ENCODE measurements at places on chromosomes 3 and 15.

DNA sequence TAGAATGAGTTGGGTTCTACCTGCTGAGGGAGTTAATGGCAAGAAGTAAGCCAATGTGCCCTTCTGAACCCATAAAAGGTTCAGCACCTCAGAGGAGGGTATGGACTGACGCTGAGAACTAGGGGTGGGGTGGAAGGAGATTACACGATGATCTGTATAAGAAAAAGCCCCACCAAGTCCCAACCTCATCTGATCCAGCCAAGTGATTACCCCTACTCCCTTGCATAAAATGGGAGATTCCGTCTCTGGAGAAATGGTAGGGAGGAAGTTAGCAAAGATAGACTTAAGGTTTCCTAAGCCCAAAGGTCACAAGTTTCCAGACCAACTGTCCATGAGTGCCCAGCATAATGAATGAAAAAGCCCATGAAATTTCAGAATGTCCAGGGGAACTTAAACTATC, 7.1 kb upstream of the DVL3 start:
- DNase-seq, result no peak

GRCh38 chr3:71586810-71587242, 3.3 kb upstream of the FOXP1 start:
- no peak for DNase-seq

DNA sequence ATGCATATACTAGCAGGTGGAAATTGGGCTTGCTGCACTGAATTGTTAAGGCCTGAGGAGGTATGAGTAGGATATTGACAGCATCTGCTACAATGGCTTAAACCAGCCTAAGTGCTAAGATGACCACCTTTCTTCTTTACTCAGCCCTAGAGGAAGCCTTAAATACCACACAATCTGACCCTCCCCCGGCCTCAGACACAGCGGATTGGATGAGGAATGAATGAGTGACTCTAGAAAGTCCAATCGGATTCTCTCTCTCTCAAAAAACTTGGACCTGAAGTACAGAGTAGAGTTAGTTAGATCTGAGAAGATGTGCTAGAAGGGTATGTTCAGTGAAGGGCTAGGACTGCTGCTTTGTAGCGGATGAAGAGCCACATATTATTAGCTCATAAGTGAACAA, 39.9 kb upstream of the C3orf49 start:
- DNase-seq, result no peak

DNA sequence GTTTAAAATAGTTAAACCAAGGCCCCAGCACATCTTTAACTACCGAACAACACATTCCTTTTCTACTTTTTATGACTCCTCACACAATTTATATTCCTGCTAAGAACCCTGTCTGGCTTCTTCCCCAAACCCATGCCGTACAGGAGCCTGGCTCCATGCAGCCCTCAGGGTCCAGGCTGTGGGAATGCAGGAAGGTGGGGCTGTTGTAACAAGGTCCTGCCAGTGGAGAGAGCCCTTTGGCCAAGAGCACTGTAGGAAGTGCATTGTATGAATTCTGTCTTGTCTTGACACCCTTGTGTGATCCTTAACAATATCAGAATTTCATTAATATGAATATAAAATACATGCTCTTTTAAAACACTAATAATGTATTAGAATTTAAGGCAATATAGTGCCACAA, 563.8 kb downstream of the TBL1XR1 start:
- DNase-seq, result no peak

DNA sequence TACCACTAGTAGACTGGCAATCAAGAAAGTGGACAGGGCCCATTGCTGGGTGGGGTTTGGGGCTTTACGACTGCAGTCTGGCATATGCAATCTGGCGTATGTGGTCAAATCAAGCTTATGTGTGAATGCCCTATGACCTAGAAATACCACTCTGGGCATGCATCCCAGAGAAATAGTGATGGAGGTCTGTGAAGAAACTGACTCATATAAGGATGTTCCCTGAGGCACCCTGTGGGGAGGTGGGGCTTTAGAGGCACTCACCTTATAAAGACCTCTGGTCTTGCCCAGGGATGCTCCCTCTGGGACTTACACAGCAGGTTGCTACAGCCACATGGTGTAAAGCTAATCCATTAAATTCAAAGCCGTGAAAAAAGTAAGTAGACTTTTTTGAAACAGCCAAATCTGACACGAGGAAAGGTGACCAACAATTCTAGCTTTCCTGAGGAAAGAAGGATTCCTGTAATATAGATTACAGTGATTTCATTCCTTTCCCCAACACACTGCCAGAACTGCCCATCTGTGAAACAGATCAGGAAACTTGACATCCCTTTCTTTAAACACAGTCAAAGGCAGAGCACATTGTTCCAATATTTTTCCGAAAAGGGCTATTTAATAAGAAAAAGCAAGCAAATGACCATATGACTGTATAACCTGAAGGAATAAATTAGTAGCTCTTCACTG, 13.6 kb downstream of the RARRES1 start:
- peak; percentile 95 for DNase-seq

GRCh38 chr3:149120051-149120972, 9.1 kb upstream of the HPS3 start:
- peak; percentile 31 for DNase-seq

Data from brain microvascular endothelial cell (primary cell).